CD4-positive, alpha-beta T cell treated with Interleukin-12 subunit alpha and Interleukin-12 subunit beta, for 1 hour (primary cell): ENCODE measurements at places on chromosomes 5 and 9.

- no peak for DNase-seq
Observed at GRCh38 chr5:84251503-84251902, 133.2 kb downstream of the EDIL3 start.

DNA sequence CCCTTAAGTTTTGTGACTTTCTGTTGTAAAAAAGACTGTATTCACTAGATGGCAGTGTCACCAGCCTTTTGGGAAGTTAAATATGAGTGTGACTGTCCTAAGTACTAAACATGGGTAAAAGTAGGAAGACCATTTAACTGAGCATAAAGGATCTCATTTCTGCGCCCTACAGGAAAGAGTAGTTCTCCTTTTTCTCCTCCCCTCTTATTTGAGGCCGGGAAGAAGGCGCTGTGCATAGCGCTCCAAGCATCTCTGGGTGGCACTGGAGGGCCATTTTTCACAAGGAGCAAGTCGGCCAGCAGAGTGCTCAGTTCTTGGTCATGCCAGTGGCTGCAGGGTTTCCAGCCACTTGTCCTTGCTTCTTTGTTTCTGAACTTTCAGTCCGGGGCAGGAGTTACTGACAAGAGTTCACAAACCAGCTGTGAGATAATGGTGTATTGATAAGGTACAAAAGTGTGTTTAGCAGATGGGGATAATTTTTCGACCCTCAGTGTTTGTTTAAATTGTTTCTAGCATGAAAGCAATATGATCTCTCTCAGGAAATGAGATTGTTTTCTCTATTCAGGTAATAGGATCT, 227.6 kb upstream of the DMRT1 start:
- DNase-seq, result peak; percentile 39

DNA sequence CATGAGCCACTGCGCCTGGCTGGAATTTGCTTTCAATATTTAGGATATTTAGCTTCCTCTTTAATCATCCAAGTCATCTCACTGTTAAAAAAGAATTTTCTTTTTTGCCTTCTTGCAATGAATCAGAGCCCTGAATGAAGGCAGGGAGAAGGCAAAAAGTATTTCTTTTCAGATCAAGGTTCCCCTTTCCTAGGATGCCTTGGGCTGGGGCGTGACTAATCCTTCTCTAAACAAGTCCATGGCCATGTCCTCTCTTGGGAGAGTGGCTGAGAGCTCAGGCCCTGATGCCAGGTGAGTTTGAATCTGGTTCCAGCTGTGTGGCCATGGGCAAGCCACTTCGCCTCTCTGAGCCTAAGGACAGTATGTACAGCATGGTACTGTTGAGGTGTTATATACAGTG, 84.8 kb upstream of the NEURL1B start:
- DNase-seq, result no peak

DNA sequence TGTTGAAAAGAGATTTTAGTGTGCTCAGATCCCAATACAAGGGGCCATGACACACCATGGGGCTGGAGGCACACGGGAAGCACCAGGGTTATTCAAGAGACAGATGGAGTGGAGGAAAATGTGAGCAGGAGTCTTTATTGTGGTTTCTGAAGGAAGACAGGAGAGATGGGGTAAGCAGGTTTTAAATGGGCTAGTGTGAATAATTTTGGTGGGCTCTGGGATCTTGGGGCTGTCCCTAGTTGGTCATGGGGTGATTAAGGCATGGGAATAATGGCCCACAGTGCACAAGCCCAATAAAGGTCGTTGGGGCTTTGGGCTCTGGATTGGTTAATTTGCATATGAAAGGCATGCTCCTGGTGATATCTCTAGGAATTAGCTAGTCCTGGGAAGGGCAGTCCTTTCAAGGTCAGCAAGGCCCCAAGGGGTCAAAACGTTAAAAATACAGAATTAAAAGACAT, 3.6 kb upstream of the SCGB3A2 start:
- no peak for DNase-seq
